Pancreas (tissue), 10 donors: ENCODE measurements at places on chromosomes 2 and 18. TPM values are rescaled to one million over a fixed set of nuclear protein-coding genes. Genes with fewer than 3 reads are reported as not detected.

Gene PSMA8
- polyA plus RNA-seq, result not detected

Gene POMC
- polyA plus RNA-seq, result 12.0 TPM

Gene LINC00305
- polyA plus RNA-seq, result 0.23 TPM

Gene NRP2
- polyA plus RNA-seq, result 0.65 TPM

Gene INHBB
- 1.6 TPM for polyA plus RNA-seq

Gene UGT1A8
- not detected for polyA plus RNA-seq

Gene BUB1
- 0.12 TPM for polyA plus RNA-seq

Gene IKZF2
- 0.65 TPM for polyA plus RNA-seq

Gene AGAP1
- 6.8 TPM for polyA plus RNA-seq
